Suprapubic skin (tissue), 4 donors: ENCODE measurements at places on chromosomes 7 and 10. TPM values are rescaled to one million over a fixed set of nuclear protein-coding genes. Genes with fewer than 3 reads are reported as not detected.
A peak's percentile ranks its signal among the peaks of the same experiment; 100 is the strongest.

DNA sequence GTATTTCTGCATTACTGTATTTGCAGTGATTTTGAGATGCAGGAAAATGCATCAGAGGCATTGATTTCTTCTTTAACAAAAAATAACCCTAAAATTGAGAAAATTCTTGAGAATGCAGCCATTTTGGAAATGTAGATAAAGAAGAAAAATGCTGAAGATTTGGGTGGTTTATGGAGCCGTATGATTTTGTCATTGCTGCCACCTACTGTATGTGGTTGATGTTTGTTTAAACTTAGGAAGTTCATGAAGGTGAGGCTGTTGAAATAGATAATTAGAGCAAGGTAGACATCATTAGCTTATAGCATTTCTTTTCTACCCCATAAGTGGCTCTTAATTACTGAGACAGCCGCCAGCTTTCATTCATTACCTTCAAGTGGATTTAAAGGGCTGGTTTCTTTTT lies 92.1 kb upstream of the SAMD8 start:
- H3K27ac ChIP-seq, result no peak overlapping the region
- H3K4me3 ChIP-seq, result no peak overlapping the region
- peaks cover 33% of the 10 kb centered on the region for H3K36me3 ChIP-seq
- no peaks in the 10 kb centered on the region for H3K27me3 ChIP-seq
- DNase-seq, result no peak
- H3K4me1 ChIP-seq, result no peaks in the 10 kb centered on the region

Gene ARMC3
- total RNA-seq, result not detected

DNA sequence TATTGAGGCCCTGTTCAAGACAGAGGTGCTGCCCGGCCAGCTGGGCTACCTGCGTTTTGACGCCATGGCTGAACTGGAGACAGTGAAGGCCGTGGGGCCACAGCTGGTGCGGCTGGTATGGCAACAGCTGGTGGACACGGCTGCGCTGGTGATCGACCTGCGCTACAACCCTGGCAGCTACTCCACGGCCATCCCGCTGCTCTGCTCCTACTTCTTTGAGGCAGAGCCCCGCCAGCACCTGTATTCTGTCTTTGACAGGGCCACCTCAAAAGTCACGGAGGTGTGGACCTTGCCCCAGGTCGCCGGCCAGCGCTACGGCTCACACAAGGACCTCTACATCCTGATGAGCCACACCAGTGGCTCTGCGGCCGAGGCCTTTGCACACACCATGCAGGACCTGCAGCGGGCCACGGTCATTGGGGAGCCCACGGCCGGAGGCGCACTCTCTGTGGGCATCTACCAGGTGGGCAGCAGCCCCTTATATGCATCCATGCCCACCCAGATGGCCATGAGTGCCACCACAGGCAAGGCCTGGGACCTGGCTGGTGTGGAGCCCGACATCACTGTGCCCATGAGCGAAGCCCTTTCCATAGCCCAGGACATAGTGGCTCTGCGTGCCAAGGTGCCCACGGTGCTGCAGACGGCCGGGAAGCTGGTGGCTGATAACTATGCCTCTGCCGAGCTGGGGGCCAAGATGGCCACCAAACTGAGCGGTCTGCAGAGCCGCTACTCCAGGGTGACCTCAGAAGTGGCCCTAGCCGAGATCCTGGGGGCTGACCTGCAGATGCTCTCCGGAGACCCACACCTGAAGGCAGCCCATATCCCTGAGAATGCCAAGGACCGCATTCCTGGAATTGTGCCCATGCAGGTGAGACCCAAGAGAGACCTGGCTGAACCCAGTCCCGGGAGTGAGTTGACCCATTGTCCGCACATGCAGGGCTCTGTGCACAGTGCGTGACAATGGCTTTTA lies 2.8 kb downstream of the RBP3 start:
- no peaks in the 10 kb centered on the region for H3K4me1 ChIP-seq
- no peak overlapping the region for H3K4me3 ChIP-seq
- DNase-seq, result peak; percentile 47
- no peaks in the 10 kb centered on the region for H3K27me3 ChIP-seq
- no peaks in the 10 kb centered on the region for H3K36me3 ChIP-seq

DNA sequence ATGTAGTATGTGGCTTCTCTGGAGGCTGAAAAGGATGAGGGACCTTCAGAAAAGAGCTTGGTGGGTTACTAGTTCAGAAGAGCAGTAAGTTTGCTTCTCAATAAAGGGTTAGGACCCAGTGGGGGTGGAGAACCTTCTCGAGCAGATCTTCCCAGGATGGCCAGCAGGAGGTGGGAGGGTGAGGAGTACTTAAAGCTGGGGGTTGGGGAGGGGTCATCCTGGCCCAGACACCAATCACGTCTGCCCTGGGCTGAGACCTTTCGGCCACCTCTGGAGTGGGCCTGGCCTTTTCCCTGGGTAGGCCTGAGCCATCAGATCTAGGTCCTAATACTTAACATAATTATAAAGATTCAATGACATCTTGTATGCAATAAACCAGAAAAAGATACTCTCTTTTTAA lies 149.0 kb upstream of the TCF7L2 start:
- peaks cover 15% of the 10 kb centered on the region for H3K4me1 ChIP-seq
- no peak overlapping the region for H3K4me3 ChIP-seq
- H3K27me3 ChIP-seq, result no peaks in the 10 kb centered on the region
- no peak for DNase-seq
- no peak overlapping the region for H3K27ac ChIP-seq

DNA sequence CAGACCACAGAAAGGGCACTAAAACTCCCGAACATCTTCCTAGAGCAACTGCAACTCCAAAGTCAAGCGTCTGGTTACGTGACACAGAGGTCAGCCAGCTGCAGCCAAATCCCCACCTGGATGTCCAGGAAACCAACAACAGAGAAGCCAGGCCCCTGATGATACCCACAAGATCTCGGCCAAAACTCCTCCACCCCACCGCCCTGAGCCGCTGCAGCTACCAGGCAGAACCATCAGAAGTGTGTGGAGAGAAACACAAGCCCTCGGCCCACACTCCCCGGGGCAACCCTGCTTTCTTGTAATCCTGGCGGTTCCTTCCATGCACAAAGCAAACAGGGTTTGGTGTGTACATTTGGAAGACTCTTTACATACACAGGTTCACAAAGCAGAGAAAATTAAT lies 8.7 kb downstream of the CHST15 start:
- H3K27me3 ChIP-seq, result no peaks in the 10 kb centered on the region
- H3K4me1 ChIP-seq, result peaks cover 21% of the 10 kb centered on the region
- H3K4me3 ChIP-seq, result no peak overlapping the region
- H3K27ac ChIP-seq, result no peak overlapping the region

- no peak for DNase-seq
- no peaks in the 10 kb centered on the region for H3K36me3 ChIP-seq
- H3K27me3 ChIP-seq, result no peaks in the 10 kb centered on the region
- H3K4me3 ChIP-seq, result no peak overlapping the region
- H3K27ac ChIP-seq, result no peak overlapping the region
Observed at GRCh38 chr10:24299578-24300260, 90.8 kb downstream of the KIAA1217 start.

GRCh38 chr7:26153823-26154783 lies 2.1 kb downstream of the NFE2L3 start:
- H3K4me3 ChIP-seq, result peak overlapping the region; percentile 75
- peak overlapping the region; percentile 10 for H3K27ac ChIP-seq
- no peaks in the 10 kb centered on the region for H3K36me3 ChIP-seq
- no peak for DNase-seq

DNA sequence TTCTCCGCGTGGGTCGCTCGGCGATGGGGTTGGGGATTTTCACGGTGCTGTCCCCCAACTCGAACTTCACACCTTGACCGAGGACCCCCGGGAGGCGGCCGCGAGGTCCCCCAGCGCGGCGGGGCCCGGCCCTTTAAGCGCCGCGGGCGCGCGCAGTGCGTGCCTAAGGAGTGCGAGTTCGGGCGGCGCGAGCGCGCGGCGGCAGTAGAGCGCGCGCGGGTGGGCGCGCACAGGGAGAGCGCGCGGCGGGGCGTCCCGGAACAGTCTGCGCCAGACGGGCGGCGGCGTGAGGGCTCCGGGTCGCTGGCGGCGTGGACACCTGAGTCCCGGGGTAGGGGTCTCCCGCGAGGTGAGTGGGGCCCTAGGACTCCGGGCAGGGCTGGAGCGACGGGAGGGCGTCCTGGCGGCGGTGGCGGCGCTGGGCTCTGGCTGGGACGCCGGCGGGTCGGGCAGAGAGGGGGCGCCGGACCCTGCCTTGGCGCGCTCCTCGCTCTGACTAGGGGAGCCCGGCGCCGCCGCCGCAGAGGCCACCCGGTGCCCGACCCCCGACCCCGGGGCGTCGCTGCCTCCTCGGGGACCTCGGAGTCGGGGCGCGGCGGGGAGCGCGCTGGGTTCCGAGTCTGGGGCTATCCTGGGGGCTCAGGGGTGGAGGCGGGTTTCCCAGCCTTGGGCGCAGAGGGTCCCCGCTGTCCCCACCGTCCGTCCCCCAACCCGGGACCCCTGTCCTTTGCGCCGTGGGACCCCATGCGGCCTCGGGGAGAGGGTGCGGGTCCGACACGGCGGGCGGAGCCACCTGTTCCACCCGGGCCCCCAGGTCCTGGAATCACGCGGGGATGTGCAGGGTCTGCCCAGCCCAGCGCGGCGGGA lies at the start of gene PROSER2:
TSS of gene PROSER2 (plus strand) at position 235 of the 867 bp plus-strand sequence. CDS start 28,722 bp downstream, outside the sequence.
- peaks cover 7% of the 10 kb centered on the region for H3K27me3 ChIP-seq
- H3K36me3 ChIP-seq, result no peaks in the 10 kb centered on the region
- peak within 1 kb of the TSS; percentile 88 for H3K4me3 ChIP-seq
- peaks cover 33% of the 10 kb centered on the region for H3K4me1 ChIP-seq
- no peak for DNase-seq

DNA sequence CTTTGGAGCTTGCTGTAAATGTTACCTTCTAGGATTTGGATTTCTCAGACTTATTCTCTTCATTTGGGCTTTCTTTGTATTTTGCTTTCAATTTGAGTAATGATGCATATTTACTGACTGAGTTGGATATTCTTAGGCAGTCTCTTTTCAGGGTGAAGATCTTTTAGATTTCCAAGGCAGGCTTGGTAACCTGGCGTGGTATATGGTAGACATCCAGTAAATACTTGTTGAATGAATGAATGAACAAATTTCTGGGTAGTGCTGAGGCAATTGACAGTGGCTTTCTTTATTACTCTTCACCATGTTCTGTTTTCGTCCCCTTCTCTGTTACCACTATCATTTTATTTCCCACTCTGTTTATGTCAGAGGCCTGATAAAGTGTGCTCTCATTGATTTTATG lies 27.1 kb downstream of the BBS9 start:
- no peak overlapping the region for H3K27ac ChIP-seq
- H3K36me3 ChIP-seq, result no peaks in the 10 kb centered on the region
- no peak for DNase-seq
- no peaks in the 10 kb centered on the region for H3K27me3 ChIP-seq
- H3K4me3 ChIP-seq, result no peak overlapping the region

GRCh38 chr10:110698340-110698739 lies 54.2 kb downstream of the RBM20 start:
- peaks cover 2% of the 10 kb centered on the region for H3K4me1 ChIP-seq
- H3K4me3 ChIP-seq, result no peak overlapping the region
- no peaks in the 10 kb centered on the region for H3K36me3 ChIP-seq

DNA sequence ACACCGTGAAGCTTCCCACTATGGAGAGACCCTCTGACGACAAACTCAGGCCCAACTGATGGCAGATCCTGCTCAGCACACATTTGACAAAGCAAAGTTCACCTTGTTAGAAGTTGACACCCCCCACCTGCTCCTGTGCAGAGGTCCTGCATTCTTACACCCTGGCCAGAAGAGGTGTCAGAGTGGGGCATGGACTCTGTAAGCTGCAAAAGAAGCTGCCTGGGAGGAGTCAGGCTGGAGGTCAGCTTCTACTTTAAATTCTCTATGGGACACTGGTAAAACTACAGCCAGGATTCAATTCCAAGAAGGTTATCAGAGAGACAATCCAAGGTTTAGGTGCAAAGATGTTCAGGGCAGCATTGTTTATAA lies 20.0 kb upstream of the TNS3 start:
- no peak for DNase-seq

Gene SHH
- total RNA-seq, result 0.68 TPM

DNA sequence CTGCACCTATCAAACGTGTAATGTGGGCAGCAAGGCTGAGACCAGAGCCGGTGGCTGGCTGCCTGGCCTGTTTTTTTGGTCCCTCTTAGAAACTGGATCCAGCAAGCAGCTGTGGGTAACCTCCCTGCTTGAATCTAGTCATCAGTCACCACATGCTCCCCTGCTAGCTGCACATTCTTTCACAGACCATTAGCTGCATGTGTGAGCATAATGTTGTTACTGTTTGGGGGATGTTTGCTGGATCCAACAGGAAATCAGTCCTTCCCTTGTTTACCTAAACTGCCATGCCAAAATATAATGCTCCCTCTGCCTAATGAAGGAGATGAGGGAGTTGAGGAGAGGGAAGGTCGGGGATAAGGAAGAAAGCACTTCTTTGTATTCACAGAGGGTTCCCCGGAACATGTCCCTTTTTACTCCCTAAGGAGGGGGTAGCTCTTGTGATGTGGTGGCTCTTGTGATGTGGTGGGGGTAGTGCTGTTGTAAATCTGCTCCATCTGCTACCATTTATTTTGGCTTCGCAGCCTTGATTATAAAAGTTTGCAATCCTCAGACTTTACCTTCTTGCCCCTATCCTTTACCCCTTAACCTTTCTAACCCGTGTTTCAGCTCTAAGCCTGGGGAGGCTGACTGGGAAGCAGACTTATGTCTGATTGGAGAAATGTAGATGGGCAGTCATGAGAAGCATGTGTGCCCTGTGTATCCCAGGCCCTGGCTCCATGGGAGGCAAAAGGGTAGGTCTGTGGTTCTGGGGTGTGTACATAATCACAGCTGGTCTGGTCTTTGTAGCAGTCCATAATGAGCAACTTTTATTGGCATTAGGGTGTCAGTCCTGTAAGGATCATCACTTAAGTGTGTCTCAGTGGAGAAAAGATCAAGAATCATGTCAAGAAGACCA lies 20.8 kb downstream of the LOXL4 start:
- DNase-seq, result no peak
- no peak overlapping the region for H3K4me3 ChIP-seq
- peak overlapping the region; percentile 28 for H3K27ac ChIP-seq

GRCh38 chr10:71239946-71240795 lies 27.8 kb downstream of the UNC5B start:
- H3K4me3 ChIP-seq, result no peak overlapping the region
- peaks cover 56% of the 10 kb centered on the region for H3K4me1 ChIP-seq
- H3K27ac ChIP-seq, result no peak overlapping the region
- no peak for DNase-seq

Gene DDX50
- total RNA-seq, result 22.4 TPM

GRCh38 chr10:42827201-42827600 lies 44.6 kb downstream of the BMS1 start:
- H3K27ac ChIP-seq, result no peak overlapping the region
- no peak overlapping the region for H3K4me3 ChIP-seq
- peaks cover 77% of the 10 kb centered on the region for H3K36me3 ChIP-seq
- no peak for DNase-seq
- no peaks in the 10 kb centered on the region for H3K4me1 ChIP-seq

GRCh38 chr10:17445400-17445998 lies 8.9 kb downstream of the ST8SIA6 start:
- H3K4me3 ChIP-seq, result no peak overlapping the region
- no peak overlapping the region for H3K27ac ChIP-seq
- no peaks in the 10 kb centered on the region for H3K36me3 ChIP-seq
- DNase-seq, result no peak
- H3K4me1 ChIP-seq, result peaks cover 9% of the 10 kb centered on the region
- peaks cover 6% of the 10 kb centered on the region for H3K27me3 ChIP-seq

Gene HHEX
- 1.3 TPM for total RNA-seq

Gene HTR5A
- not detected for total RNA-seq

DNA sequence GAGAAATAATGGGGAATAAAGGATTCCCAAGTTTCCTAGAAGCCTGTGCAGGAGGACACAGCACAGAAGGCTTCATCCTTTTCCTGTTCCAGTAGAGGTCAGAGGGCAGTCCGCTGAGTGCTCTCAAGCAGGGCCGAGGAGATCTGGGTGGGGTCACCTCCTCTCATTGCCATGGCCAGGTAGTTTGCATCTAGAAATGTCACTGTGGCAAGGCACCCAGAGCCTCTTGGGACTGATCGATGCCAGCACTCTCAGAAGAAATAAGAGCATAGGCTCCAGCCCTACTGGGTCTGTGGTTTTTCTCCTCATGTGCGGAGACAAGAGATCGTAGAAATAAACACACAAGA lies 7.9 kb downstream of the NUB1 start:
- DNase-seq, result no peak
- H3K4me1 ChIP-seq, result peaks cover 11% of the 10 kb centered on the region
- peaks cover 61% of the 10 kb centered on the region for H3K36me3 ChIP-seq
